Astrocyte (in vitro differentiated cells and primary cell): ENCODE measurements at places on chromosomes 4 and X.

DNA sequence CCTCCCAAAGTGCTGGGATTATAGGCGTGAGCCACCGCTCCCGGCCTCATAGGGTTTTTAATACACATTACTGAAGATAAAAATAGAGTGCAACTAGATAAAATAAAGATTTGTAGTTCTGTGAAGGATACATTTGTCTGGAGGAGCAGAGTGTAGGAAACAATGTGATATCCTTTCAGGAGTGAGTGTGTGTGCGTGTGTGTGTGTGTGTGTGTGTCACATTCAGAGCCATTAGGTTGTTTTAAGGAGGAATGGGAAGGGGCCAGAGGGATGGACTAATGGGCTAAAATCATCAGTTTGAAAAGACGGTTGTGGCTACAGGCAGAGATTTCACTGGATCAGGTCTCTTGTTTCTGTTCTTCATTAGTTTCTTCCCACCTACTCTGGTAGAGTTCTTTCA is 40.0 kb downstream of the RBPJ start:
- DNase-seq, result no peak

GRCh38 chrX:149036086-149036485 is 469.0 kb downstream of the IDS start:
- DNase-seq, result no peak

- no peak for DNase-seq
Measured at GRCh38 chr4:52477191-52477780, 181.8 kb downstream of the USP46 start.

DNA sequence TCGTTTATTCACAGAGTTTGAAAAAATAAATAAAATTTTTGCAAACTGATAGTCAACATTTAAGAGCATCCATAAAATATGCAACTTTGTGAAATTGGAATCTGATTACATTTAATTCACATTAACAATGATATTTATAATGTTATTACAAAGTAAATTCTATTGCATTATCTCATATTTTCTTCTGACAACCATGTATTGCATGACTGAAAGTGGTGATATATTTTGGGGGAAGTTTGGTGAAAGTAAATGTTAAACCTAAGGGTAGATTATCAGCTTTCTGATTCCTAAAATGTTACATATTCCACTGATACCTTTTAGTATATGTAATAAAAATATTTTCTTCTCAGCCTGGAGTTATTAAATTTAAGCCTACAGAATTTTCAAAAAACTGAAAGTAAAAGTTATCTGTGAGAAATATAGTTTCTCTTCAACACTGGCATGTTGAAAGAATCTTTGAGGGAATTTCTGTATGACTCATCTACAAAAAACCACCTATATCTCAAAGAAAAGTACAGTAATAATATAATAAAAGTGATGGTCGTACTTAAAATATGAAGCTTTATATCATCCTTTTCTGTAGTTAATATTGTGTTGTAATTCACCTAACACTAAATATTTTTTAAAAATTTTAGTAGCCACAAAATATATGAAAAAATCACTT is 1179.6 kb upstream of the PCDH7 start:
- no peak for DNase-seq

GRCh38 chr4:78058591-78059523 is 1.7 kb downstream of the FRAS1 start:
- DNase-seq, result peak; percentile 15

GRCh38 chr4:170090352-170091052 is 746 bp upstream of the AADAT start:
- DNase-seq, result peak; percentile 29

DNA sequence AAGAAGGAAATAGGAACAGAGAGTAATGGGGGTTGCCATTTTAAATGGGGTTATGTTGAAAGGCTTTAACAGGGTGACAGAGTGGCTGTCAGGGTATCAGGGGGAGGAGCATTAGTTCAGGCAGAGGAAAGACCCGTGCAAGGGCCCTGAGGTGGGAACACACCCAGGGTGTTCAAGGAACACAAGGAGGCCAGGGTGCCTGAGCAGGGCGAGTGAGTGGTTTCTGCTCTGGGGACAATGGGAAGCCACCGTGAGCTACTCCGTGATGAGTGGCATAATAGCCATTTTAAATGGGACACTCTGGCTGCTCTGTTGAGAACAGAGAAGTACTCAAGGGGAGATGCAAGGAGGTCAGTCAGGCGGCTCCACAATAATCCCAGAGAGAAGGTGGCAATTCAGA is 4.5 kb downstream of the EVC2 start:
- no peak for DNase-seq

DNA sequence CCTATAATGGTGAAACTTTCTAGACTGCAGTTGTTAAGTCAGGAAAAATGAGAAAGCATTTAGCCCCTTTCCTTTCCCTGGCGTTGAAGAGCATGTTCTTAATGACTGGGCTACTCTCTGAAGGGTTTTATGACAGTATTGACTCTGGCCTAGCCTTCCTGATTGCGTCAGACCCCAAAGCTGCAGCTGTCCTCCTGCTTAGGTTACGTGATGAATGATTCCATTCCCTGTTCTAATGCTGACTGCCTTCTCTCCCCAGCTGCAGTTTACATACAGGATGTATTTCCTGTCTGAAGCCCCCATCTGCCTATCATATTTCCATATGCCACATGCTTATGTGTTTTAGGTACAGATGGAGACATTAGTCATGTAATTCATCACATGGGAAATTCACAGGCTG is 105.8 kb upstream of the EGFL6 start:
- DNase-seq, result peak; percentile 93

GRCh38 chr4:186723292-186724057 is at the start of gene FAT1:
FAT1 (minus strand) TSS chr4:186723856; CDS start chr4:186709827, 14,029 bp downstream.
- peak; percentile 73 for DNase-seq

GRCh38 chr4:138300616-138301015 is 58.5 kb upstream of the SLC7A11 start:
- DNase-seq, result peak; percentile 13

GRCh38 chr4:28093071-28093470 is 1232.4 kb downstream of the STIM2 start:
- DNase-seq, result no peak

GRCh38 chrX:22063284-22063683 is 31.2 kb downstream of the PHEX start:
- DNase-seq, result peak; percentile 8

GRCh38 chr4:95531141-95531540 is 17.6 kb downstream of the UNC5C start:
- no peak for DNase-seq

DNA sequence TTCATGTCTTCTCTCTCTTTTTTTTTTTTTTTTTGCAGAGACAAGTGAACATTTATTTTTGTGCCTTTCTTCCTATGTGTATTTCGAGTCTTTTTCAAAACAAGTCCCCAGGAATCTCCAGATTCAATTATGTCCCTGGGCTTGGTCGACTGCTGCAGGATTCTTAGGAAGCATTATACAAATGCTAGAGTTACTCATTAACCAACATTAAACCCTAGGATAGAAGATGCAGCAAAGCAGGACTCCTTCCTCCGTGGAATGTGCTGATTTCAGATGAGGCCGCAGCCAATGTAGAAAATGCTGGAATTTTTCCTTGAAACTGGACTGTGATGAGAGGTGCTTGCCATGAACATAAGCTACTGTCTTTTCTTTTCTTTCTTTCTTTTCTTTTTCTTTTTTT is 3.4 kb downstream of the ZNF81 start:
- DNase-seq, result no peak

- DNase-seq, result peak; percentile 84
Measured at GRCh38 chrX:104351173-104351769, 96.5 kb upstream of the ESX1 start.

DNA sequence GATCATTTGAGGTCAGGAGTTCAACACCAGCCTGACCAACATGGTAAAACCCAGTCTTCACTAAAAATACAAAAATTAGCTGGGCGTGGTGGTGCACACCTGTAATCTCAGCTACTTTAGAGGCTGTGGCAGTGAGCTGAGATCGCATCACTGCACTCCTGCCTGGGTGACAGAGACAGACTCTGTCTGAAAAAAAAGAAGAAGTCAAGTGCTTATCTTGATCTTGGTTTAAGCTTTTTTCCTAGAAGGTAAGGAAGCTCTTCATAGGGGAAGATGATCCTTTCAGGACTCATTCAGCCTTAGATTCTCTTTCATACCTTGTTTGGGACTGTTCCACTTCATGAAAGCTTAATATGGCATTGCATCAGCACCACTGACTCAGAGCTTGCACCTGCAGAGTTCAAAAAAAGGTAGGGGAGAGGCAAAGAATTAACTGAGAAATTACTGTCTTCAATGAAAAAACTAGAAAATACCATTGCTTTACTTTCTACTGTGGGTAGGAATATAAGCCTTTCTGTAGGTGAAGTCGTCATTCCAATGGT is 70.8 kb upstream of the EPGN start:
- DNase-seq, result no peak

- DNase-seq, result peak; percentile 20
Measured at GRCh38 chrX:41275661-41276609, 58.0 kb upstream of the DDX3X start.

- no peak for DNase-seq
Measured at GRCh38 chrX:118751950-118752783, 24.8 kb downstream of the IL13RA1 start.

- DNase-seq, result no peak
Measured at GRCh38 chrX:9825129-9825790, 39.0 kb downstream of the SHROOM2 start.

DNA sequence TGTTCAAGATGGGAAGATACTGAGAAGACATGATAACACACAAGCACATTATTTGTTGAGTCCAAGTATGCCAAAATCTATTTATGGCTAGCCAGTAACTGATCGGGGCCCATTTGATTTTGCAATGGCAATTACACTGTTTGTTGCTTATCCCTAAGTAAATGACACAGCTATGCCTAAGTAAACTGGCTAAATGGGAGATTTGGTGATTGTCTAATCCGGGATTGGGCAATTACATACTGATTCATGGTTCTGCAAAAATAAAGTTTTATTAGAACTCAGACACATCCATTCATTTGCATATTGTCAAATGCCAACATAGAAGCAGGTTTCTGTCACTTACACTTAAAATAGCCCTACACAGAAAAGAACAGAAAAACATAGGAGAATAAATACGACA is 140.2 kb upstream of the TBL1X start:
- no peak for DNase-seq

DNA sequence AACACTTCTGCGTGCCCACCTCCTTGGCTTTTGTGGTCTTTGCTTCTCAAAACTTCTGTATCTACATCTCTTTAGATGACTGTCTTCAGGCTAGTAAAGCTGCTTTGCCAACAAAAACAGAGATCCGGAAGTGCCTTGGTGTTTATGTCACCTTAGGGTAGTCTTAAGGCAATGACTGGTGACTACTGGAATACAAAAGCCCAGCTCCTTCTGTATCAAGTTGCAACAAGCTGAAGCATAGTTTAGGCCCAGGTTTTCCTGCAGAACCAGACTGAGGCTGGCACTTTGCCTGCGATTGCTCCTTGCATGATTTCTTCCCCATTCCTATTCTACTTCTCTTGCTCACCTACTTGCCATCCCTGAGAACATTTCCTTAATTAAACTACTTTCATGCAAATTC is 333.8 kb downstream of the DMD start:
- DNase-seq, result peak; percentile 0

DNA sequence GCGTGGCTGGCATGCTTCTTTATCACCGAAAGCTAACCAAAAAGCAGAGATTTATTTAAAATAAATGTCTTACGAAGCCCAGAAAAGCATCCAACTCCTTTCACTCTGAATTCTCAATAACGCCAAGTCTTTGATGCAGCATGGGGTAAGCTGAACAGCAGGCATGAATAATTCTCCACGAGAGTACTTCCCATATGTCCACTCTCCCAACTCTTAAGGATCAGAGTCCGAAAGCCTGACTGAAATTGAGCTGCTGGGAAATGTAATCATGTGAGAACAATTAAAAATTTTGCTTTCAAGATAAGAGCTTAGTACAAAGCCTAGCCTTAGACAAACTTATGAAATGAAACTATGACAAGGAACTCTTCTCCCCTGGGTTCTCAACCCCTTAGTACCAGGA is 7.5 kb upstream of the SLC39A8 start:
- DNase-seq, result no peak

DNA sequence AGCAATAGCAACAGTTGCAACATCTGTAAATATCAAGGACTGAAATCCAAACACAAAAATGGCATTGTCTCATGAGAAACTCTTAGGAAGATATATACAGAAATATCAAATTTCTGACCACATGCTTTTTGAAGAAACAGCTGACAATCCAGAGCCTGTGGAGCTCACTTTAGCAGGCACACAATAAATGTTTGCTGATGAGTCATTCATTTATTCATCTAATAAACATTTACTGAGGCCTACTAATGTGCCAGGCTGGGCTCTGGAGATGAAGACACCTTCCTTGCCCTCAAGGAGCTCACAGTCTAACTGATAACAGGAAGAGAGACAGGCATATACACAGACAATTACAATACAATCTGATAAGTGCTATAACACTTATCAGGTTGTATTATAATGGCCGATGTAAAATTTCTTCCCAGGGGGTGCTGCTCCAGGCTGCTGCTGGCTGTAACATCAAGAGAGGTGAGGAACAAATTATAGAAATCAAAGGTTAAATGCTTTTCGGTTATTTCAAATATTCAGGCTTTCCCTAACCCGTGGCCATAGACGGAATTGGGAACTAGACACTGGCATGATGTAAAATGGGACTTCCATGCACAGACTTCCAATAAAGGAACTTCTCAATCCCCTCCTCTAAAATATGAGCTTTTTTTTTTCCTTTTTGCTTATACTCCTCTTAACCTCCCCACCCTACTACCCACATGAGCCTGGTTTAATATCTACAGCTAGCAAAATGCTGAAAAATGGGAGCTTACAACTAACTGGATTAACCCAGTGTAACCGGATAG is 16.8 kb upstream of the ZCCHC13 start:
- peak; percentile 24 for DNase-seq

- peak; percentile 11 for DNase-seq
Measured at GRCh38 chr4:108821351-108821930, 58.6 kb upstream of the ETNPPL start.

DNA sequence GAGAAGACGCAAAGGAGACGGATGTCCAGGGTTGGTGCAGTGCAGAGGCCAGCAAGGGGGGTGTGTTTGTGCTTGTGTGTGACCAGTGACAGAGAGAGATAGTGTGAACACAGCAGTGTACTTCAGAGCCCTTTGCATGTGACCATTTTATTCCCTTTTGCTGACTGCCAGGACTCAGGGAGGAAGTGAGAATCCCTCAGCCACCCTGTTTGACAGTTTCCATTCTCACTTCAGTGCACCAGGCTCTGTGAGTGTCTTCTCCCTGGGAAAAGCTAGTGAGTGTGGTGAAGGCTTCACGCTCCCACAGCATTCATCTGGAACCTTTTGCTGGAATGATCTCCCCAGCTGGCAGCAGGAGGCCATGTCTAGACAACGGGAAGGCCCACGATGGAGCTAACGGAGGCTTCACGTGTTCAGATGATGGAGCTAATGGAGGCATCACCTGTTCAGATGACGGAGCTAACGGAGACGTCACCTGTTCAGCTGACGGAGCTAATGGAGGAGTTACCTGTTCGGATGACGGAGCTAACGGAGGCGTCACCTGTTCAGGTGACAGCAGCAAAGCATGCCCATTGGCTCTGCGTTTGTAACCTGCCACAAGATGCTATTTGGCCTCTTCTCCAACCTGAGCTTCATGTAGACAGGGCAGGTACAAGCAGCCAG is 195.4 kb downstream of the AFAP1 start:
- no peak for DNase-seq
